ENCODE measurements at places on chromosomes 1 and 21.

DNA sequence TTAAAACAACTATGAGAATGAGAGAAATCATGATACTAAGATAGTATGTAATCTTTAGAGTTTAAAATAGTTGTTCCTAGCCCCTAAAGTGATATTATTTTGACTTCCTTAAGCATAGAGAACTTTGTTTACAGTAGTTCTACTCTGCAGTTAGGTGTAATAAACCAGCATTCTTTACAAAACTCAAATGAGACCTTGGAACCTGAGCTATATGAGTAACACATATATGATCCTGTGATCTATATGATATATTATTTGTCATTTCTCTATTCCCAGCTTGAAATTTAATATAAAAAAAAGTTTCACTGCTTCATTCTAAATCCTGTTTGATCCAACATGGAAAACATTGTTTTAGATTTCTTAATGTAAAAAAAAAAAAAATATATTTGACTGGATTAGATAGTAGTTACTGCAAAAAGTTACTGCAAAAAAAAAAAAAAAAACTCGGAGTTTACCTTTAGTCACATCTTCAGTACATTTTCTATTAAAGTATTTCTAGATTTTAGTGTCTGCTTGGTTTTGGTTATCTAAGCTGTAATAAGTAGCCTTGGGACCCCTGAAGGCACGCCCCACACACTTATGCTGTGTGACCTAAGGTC lies 463.8 kb downstream of the USP25 start:
- no peak for DNase-seq

GRCh38 chr1:207344221-207344620 lies 22.7 kb downstream of the CD55 start:
- DNase-seq: no peak

- DNase-seq: no peak
Measured at GRCh38 chr1:8082945-8083344, 56.8 kb upstream of the ERRFI1 start.

- DNase-seq: no peak
Measured at GRCh38 chr1:235885655-235886262, 19.1 kb upstream of the LYST start.

GRCh38 chr21:31136891-31137290 lies 98.6 kb upstream of the KRTAP19-8 start:
- DNase-seq: no peak

Measured in sigmoid colon (tissue), 7 donors.